ENCODE measurements at places on chromosomes 5 and 9.

DNA sequence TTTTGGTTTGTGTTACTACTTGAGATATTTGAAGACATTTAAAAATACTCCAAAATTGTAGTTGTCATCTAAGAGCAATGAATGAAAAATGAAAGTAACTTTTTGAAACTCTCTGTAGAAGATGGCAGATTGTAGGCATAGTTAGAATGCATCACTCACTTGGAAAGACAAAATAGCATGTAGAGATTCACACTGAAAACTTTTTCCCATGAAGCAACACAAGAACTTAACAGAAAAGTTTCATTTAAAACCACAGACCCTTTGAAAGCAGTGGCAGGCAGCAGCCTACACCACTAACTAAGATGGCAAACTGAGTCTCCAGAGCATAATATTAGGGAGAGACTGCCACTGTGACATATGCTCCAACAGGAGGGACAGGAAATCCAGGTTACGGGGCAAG lies 18.9 kb upstream of the FAM174A start:
- DNase-seq, result no peak

DNA sequence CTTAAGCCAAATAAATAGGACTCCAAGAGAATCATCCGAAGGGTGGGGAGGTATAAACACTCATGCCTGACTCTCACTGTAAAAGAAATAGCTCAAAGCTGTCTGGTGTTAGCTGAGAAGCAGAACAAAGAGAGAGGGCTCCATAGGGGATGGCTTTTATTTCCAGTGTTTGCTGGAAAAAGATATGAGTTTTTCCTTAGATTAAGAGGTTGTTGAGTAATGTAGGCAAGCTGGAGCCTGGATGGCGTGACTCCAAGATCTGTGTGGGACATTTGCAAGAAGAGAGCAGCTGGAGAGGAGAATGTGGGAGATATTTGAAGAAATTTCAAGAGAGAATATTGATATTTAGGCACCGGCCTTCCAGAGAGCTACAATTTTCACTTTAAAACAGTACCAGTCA lies 793.7 kb upstream of the RGMB start:
- DNase-seq, result no peak

DNA sequence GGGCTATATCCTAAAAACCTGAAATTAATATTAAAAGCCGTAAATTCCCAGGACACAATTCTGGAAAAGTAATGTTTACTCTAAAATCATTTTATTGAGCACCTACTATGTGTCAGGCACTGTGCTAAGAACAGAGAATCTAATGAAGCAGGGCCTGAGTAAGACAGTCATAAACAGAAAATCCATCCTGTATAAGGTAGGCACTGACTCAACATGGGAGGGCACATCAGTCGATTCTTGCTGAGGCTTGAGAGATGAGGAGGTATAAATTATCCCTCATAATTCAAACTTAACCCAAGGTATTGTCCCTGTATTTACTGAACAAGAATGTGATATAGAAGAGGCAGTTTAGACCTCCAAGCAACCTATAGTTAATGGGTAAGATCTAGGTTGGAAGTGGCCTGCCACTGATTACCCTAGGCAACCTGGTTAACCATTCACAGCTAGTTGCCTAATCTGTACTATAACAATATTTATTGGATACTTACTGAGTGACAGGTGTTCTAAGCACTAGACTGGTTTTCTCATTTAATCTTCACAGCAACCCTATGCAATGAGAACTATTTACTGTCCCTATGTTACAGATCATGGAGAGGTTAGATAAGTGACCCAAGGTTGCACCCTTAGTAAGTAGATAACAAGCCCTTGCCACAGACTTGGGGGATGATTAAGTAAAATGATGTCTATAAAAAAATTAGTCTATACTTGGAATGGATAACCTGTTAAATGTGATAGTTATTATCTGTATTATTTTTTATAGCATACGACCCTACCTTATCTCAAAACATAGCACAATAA lies 317.7 kb downstream of the PDE4D start:
- no peak for DNase-seq

- DNase-seq, result no peak
Measured at GRCh38 chr5:6452622-6453504, 4.2 kb downstream of the UBE2QL1 start.

DNA sequence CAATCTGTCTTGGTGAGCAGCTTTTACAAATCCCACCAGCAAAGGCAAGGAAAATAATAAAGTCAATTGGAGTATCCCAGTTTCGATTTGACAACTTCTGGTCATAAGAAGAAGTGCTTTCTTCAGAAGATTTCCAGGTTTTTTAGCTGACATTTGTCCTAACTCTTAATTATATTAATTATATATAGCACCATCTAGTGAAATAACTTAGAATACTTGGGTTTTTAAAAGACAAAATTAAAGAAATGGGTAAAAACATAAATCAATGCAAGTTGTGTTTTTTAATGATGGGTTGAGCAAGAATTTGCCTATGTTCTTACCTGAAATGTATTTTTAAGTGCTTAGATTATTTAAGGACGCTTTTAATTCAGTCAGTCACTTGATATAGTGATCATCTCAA lies 421.8 kb downstream of the ACTL7B start:
- DNase-seq, result no peak

DNA sequence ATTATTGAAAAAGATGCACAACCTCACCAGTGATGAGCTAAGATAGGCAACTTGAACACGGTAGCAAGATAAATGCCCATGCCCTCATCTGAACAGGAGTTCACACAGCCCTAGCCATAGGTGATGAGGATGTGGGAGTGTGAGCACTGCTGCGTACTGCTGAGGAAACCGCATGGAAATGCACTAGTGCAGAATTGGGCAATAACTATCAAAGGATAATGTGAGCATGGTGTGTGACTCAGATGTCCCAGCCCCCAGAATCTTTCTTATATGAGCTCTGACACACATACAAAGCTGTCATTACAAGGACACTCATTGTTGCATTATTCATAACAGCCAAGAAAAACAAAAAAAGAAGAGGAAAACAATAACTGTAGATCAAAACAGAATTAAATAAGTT lies 521.2 kb downstream of the IRX1 start:
- no peak for DNase-seq

- DNase-seq, result no peak
Measured at GRCh38 chr9:110207071-110207641, 803 bp downstream of the C9orf152 start.

DNA sequence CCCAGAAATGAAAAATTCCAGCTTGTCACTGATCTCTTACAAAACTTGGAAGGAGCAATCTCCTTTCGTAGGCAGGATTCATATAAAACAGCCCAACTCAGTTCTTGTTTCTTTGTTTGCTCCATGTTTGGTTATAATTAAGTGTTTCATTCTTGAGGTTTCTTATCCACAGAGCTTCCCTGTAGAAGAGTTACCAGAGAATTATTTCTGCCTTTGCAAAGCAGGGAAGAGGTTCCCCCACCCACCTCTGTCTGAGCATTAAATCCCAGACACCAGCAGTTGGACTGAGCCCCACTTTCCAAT lies 34.1 kb upstream of the RAI14 start:
- DNase-seq, result no peak

DNA sequence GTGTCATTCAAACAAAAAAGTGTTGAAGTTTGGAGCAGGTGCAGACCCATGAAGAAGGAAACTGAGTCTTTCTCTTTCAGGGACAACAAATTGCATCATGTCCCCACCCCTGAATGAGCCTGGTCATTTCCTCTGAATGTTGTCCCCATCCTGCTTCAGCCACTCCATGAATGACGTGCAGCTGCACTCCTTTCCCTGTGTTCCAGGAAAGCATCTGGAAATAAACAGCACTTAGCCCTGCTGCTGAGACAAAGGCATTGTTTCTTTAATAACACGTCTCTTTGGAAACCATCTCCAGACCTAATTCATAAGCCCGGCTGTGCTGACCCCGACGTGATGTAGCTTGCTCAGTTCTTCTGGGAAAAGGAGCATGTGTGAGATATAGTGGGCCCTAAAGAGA lies 682.3 kb downstream of the BRINP1 start:
- no peak for DNase-seq

- DNase-seq, result no peak
Measured at GRCh38 chr5:66969963-66970362, 226.6 kb downstream of the CD180 start.

GRCh38 chr5:150660108-150660831 lies 781 bp upstream of the MYOZ3 start:
- DNase-seq, result no peak

DNA sequence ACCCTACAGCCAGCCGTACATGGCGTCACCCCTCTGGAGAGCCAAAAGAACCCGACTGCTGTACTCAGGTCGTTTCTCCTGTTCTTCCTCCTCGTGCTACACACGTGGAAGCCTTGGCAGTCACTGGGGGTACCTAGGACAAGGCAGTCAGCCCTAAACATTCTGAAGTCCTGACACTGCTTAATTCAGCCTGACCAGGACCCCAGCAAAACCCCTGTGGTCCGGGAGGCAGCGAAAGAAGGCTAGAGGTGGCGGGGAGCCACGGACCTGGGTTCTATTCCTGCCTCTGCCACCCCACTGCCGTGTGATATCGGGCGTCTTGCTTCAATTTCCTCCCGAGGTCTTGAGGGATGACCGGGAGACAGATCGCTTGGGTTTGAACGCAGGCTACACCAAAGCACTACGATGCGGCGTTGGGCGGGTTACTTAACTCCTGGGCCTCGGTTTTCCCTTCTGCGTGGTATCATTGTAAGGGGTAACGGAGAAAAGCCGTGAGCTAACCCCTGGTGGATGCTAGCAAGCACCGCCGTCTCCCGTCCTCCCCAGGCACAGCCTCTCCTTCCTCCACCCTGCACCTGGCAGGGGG lies 429 bp upstream of the ARL10 start:
- DNase-seq, result no peak

GRCh38 chr9:120864719-120865118 lies 12.3 kb downstream of the PHF19 start:
- DNase-seq, result no peak

DNA sequence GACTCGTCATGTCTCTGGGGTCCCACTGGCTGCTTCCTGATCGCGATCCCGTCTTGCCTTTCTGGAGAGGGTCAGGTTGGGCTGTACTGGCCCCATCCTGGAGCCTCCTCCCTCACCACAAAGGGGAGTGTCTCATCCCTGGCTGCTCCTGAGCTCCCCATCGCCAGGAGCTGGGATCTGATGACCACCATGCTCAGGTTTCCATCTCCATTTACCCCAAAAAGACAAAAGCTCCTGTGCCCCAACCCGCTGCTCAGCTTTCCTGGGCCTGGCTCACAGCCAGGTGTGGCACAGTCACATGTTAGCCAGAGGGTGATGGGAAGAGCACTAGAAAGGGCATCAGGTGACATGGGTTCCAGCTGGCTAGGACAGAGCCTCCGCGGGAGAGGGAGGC lies 47.3 kb upstream of the CDKN2AIPNL start:
- DNase-seq, result no peak

DNA sequence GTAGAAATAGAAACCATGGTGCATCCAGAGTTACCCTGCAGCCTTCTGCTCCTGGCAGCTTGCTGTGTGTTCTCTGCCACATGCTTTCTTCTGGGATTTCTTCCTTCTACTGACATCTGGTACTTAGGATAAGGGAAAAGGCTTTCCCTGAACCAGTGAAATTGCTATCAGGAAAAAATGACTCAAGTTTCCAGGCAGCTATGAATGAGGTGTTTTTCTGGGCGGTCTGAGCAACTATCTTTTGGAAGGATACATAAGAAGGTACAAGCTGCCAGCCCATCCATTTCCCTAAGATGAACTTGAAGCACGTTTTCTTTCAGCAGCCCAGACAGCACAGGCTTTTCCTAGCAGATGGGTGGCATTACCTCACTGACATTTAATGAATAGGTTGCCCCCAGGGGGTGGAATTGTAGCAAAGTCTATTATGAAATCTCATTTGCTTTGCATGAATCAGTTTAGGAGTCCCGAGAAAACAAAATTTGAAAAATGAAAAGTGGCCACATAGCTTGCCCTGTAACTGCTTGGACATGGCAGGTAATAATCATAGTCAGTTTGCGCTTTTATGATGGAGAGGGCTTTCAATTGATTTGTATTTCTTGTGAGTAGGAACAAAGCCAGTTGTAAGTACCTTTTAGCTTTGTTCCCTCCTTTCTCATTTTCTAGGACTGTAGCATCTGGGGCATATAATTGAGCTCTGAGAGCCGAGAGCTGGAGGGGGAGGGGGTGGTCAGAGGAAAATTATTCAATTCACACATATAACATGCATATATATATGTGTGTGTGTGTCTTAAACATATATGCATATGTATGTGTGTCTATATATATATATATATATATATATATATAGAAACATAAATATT lies 108.5 kb downstream of the C9orf152 start:
- DNase-seq, result no peak

DNA sequence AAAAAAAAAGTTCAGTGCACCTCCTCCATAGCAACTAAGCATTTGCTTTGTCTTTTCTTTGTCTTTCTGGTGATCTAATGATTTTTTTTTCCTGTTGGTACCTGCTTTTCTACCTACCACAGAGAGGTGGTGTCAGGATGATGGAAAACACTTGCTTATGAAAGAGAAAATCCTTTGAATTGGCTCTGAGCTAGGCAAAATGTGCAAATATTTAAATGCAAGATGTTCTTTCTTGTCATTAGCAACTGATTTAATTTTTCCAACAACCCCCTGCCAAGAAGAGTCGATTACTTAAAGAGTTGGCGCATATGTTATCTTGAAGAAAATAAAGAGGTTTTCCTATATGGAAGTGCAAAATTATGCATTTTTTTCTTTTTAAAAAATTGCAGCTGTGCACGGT lies 37.7 kb downstream of the TNC start:
- DNase-seq, result no peak

DNA sequence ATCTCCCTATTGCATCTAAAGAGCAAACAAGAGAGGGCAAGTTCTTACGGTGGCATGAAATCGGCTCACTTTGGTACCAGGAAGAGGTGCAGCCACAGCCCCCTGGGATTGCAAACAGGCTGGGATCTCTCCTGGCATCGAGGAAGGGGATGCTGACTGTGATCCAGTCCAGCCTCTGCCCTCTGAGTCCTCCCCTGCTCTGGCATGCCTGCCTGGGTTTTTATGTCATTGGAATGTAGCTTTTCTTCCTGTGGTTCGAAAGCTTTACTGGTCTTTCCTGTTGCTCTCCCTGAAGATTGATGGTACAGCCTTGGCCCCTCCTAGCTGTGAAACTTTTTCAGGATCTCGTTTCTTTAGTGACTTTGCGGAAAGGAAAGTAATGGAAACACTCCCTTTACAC lies 6.6 kb downstream of the SLC46A2 start:
- DNase-seq, result no peak

Data from cortex of kidney (tissue), 1 donor.